ENCODE measurements at places on chromosomes 16 and 17. TPM values are rescaled to one million over a fixed set of nuclear protein-coding genes. Genes with fewer than 3 reads are reported as not detected.

DNA sequence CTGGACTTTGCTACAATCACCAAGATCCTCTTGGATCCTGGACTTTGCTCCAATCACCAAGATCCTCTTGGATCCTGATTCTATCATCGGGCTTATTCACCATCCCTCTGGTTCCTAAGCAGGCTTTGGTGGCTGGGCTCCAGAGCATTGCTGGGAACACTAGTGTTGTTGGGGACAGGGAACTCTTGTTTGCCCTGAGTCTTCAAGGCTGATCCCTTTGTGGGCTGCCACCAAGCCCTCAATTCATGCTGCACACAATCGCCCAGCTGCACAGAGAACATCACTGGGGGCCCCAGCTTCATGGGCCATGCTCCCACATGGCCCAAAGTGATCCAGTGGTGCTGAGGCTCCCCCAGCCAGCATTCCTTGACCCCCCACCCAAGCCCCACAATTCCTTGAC is 88.3 kb downstream of the TMEM132E start:
- H3K4me1 ChIP-seq = no peaks in the 10 kb centered on the region
- H3K27me3 ChIP-seq = no peaks in the 10 kb centered on the region
- no peak overlapping the region for H3K4me3 ChIP-seq
- no peak overlapping the region for H3K27ac ChIP-seq

Gene STX1B
- total RNA-seq = 1.8 TPM

Gene TBC1D3D
- 0.97 TPM for total RNA-seq

- no peak overlapping the region for H3K27ac ChIP-seq
- no peak for DNase-seq
- H3K4me3 ChIP-seq = no peak overlapping the region
- peaks cover 53% of the 10 kb centered on the region for H3K36me3 ChIP-seq
- peaks cover 4% of the 10 kb centered on the region for H3K4me1 ChIP-seq
- H3K27me3 ChIP-seq = no peaks in the 10 kb centered on the region
Measured at GRCh38 chr17:75267411-75268232, 3.4 kb downstream of the MIF4GD start.

Gene TPSD1
- not detected for total RNA-seq

Gene KRT38
- not detected for total RNA-seq

DNA sequence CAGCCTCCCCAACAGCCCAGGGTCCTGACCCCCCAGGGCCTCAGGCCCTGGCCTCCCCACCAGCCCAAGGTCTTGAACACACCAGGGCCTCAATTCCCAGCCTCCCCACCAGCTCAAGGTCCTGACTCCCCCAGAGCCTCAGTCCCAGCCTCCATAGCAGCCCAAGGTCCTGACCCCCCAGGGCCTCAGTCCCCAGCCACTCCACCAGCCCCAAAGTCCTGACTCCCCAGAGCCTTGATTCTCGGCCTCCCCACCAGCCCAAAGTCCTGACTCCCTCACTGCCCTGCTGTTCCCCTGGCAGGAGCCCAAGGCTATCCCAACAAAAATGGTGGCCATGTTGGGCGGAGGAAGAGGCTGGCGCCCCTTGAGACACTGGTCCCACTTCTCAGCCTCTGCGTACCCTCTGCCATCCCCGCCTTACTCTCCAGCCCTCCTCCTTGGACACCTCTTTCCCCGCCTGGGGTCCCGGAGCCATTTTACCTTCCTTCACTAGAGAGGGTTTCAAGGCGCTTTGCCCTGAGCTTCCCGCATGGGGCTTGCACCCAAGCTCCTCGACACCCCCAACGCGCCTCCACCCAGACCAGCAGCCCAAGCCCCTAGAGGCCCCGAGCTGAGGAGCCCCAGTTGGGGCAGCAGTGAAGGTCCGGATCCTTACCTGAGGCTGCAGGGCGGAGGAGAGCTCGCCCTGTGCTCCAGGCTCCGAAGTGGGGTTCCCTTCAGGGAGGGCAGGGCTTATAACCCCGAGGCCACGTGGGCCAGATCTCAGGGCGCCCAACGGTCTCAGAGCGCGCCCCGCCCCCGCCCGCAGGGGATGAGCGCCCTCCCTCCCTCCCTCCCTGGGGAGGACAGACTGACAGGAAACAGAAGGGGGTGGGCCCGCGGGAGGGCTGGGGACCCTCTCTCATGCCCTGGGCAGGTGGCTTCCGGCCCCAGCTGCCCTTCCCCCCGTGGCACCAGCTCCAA is 3.5 kb upstream of the TSPOAP1 start:
- H3K27ac ChIP-seq = peak overlapping the region; percentile 61
- peaks cover 14% of the 10 kb centered on the region for H3K4me1 ChIP-seq
- no peaks in the 10 kb centered on the region for H3K36me3 ChIP-seq
- H3K4me3 ChIP-seq = peak overlapping the region; percentile 43
- H3K27me3 ChIP-seq = peaks cover 46% of the 10 kb centered on the region

DNA sequence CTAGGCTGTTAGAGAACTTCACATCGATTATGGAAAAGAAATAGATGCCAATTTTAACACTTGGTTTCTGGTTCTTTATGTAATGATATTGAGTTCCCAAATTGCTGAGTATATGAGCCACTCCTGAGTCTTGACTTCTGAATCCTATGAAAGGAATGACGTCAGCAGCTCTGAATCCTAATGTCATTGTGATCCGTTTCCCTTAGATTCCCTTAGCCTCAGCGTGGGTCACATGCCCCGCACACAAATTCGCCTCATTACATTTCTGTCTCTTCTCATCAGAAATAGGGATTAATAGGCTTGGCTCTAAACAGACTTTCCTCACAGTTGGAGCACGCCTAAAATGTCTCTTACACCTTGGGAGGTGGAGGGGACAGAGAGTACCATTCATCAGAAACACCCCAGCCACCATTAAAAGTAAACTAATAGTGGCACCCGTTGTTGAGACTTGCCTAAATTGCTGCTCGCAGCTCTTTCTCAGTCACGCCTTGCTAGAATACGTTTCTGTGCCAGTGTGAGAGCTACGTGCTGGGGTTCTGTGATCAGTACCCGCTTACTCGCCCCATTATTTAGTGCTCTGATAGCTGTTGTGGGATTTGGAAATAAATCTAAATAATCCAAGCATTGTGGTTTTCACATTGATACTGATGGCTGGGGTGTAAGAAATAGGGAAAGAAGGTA is 7.1 kb downstream of the MRM3 start:
- H3K4me1 ChIP-seq = peaks cover under 1% of the 10 kb centered on the region
- no peaks in the 10 kb centered on the region for H3K36me3 ChIP-seq
- DNase-seq = no peak

DNA sequence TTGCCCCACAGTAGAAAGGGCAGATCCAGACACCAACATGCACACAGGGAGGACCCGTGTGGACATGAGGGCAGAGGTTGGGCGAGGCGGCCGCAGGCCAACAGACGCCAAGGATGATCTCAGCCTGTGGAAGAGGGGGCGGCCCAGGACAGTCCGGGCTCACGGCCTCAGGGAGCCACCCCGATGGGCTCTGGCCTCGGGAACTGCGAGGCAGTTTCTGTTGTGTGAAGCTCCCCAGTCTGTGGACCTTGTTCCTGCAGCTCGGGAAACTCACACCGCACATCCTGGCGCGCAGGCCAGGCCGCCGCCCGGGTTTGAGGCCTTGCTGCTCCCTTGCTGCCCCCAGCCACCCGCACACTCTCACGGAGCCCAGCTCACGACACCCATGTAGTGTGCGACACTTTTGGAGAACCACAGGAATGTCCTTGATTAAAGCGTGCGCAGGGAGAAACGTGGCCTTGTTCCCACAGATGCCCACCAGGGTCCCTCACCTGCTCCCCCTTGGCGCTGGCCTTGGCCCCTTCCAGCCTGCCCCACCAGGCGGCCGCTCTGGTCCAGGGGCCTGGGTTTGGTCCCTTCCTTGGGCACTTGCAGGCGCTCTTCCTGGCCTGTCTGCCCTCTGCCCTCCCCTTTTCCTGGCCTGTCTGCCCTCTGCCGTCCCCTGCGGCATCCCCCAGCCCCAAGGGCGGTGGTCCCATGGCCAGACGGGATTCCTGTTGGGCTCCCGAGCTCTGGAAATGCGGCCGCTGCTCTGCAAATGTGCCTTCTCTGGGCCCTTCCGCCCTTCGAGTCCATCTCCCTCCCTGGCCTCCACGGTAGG is 9.3 kb upstream of the SLC38A10 start:
- H3K4me3 ChIP-seq = no peak overlapping the region
- DNase-seq = no peak
- no peaks in the 10 kb centered on the region for H3K27me3 ChIP-seq
- H3K4me1 ChIP-seq = peaks cover 18% of the 10 kb centered on the region
- no peaks in the 10 kb centered on the region for H3K36me3 ChIP-seq
- no peak overlapping the region for H3K27ac ChIP-seq

GRCh38 chr16:87603684-87604633 is 1.7 kb downstream of the JPH3 start:
- H3K27me3 ChIP-seq = peaks cover 80% of the 10 kb centered on the region
- no peak for DNase-seq
- H3K36me3 ChIP-seq = no peaks in the 10 kb centered on the region
- H3K4me1 ChIP-seq = peaks cover 12% of the 10 kb centered on the region
- H3K27ac ChIP-seq = no peak overlapping the region
- H3K4me3 ChIP-seq = no peak overlapping the region

Data from heart right ventricle (tissue), 16 donors.